ENCODE measurements at places on chromosomes 2 and 18.

GRCh38 chr2:70779911-70780545, 10.4 kb downstream of the FIGLA start:
- DNase-seq = no peak

DNA sequence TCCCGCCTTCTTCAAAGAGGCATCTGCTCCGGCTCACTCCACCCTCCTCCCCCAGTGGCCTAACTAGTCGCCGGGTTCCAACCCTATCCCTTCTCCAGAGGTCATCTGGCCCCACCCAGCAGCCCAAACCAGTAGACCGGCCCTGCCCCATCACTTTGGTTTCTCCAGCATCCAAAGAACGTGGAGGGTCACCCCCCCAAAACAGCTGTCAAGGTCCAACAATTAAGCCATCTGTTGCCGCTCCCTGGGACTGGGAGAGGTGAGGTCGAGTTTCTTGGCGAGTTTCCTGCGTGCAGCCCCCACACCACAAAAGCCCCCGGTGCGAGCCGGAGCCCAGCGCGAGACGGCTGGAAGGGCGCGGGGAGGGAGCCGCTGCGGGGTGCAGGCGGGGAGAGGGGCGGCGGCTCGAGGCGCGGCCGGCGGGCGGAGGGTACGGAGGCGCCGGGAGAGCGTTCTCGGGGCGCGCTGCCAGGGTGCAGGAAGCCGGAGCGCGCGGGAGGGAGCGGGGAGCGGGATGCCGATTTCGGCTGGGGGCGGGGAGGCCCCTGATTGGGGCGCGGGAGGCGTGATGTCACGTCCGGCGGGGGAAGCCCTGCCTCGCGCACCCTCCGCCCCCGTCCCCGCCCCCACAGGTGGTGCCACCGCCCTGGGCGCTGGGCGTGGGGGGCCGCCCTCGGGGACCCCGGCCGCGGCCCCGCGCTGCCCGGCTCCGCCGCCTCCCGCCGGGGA, 571 bp upstream of the GPC1 start:
- DNase-seq = peak; percentile 89

- DNase-seq = no peak
Measured at GRCh38 chr2:120437604-120438000, 91.7 kb downstream of the INHBB start.

DNA sequence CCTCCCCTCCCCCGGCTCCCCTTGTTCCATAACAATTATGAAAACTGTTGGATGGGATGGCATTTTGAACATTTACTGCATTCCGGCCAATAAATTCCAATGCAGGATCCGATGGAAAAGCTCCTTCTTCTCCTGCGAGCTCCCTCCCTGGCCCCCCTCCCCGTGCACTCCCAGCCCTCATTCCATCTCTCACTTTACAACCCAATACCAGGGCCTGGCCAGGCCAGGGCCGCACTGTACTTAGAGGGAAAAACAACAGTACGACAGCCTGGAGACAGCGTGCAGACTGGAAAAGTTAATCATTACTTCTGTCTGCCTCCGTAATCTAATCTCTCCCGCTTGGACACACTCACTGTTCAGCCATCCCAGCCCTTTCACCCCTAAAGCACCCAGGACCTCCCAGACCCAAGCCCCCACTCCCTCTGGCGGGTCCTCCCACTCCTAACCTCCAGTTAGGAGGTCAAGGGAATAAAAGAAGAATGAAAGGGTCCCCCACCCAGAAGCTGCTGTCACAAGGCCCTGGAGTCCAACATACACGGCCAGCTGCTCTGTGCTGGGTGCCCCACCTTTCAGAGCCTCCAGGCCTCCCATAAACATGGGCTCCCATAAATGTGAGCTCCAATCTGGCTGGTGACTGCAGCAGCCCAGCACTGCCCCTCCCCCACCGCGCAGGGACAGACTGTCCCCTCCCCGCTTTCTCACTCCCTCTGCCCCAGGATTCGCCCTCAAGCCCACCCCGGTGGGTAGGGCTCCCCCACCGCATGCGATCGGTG, 20.6 kb downstream of the SMAD7 start:
- DNase-seq = no peak

DNA sequence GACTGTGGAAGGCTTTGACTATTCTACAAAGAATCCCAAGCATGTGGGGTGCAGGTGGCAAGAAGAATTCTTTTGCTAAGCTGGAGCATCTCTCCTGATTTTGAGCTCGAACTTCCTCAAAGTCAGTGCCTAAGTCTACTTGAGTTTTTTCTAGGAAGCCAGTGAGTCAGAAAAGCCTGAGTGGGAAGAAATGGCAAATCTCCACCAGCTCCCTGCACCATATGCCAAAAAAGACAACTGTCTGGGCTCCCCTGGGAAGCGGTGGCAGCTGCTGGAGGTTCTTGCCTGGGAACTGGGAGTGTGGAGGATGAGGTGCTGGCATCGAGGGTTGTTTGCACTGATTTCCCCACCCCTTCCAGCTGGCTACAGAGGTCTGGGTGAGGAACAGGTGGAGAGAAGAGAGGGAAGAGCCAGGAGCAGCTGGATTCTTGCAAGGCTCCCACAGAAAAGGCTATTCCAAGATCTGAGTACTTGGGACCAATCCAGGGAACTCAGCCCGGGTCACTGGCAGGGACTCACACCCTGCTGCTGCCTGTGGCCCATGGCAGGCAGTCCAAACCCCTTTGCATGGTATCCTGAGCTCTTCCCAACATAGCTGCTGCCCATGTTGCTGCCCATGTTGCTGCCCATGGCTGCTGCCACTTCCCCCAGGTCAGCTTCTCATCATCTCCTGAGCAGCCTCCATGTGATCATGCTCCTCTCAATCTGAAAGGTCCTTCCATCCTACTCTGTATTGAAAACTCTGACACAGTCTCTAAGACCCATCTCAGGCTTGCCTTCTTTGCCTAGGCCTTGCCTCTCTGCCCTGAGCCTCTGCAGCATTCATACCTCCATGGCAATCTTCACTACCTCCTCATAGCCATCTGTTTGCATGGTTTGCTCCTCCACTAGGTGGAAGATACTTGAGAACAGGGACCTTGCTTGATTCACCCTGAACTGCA, 128.3 kb upstream of the SPATS2L start:
- DNase-seq = no peak

DNA sequence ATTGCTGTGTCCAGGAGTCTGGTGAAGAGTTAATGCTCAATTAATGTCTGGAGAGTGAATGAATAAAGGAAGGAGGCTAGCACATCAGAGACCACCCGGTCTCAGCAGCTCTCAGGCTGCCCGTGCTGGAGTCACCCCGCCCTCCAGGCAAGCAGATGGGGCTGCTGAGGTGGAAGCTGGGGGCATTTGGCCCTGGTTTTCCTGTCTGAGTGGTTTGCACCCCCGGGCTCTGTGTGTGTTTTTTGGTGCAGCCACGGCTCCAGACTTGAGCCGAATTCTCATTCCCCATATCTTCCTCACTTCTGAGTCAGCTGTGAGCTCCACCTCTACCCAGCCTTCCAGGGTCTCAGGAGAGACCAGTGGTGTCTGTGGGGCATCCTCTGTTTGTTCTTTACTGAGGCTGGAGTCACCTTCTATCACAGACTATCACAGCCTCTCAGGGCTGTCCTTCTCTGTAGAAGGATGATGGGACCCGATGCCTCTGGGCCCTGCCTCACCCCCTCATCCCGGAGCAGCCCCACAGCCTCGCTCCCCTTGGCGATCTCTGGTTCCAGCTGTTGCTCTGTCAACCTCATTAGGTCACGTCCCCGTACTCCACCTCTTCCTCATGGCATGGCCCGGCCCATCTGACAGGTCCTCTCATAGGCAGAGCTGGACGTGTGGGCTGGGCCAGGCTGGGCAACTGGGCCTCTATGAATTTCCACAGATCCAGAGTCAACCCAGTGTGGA, 60.8 kb downstream of the HS1BP3 start:
- DNase-seq = no peak

DNA sequence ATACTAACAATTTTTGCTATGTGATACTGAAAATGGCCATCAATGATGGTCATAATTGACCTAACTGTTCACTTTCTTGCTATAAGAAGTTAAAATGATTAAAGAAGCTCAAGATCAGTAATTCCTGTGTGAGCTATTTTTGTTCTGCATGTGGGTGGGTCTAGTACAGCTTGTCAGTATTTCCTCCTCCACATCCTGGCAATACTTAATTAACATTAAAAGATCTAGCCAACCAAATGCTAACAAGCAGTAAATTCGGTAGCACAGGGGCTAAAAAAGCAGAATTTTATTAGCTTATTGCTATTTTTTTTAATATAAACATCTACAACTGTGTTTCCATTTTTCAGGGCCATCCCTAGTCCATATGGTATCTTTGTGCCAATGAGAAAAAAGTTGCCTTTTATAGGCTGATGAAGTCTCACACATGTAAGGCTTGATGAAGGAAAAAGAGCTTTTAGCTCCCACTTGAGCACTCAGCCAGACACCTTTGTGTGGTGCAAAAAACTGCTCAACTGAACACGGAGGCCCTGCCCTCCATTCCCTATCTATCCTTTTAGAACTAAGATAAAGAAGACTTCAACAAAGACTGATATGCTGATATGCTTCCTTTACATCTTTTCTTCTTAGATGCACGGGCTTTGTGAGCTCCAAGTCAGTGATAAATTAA, 4.9 kb upstream of the PNO1 start:
- no peak for DNase-seq

DNA sequence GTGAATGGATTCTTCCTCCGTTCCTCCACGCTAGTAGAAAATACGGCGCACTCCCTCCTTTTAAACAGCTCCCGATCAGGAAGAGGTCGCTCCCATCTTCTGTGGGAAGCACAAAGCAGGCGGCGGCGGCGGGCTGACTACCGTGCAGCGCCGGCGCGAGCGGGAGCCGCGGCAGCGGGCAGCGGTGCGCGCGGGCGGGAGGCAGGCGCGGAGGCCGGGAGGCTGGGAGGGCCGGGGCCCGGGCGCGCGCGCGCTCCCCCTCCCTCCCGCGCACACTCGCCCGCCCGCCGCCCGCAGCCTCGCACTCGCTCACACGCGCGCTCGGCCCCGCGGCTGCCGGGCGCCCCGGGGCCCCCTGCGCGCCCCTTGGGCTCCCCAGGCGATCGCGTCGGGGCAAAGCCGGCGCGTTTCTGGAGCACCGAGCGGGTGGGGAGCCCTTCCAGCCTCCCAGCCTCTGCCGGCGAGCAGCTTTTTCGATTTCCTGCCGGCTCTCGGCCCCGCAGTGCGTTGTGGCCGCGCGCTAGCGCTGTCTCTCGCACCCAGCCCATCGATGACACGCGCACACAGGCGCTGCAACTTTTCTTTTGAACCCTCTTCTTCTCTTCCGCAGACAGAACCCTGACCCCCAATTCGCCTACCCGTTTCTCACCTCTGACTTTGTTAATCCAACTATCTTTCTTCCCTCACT, at the start of gene SLC8A1:
SLC8A1 (minus strand) TSS at position 173 of the 688 bp plus-strand sequence.
- no peak for DNase-seq

DNA sequence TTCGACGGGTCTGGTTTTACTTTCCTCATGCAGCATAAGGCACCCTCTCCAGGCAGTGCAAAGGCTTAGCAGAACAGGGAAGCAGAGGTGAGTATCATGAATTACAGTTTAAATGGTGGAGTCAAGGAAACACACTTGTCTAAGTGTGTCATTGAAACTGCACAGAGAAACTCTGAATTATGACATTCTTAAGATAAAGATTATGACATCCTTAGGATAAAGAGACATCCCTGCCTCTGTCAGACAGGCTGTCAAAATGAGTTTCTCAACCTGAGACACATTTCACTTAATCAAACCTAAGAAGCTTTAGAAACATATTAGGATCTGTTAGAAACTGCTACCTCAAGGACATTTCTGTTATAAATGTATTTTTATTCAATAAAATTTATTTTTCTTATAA, 113.2 kb downstream of the DHRS9 start:
- no peak for DNase-seq

GRCh38 chr2:149364839-149365238, 34.5 kb downstream of the LYPD6 start:
- no peak for DNase-seq

DNA sequence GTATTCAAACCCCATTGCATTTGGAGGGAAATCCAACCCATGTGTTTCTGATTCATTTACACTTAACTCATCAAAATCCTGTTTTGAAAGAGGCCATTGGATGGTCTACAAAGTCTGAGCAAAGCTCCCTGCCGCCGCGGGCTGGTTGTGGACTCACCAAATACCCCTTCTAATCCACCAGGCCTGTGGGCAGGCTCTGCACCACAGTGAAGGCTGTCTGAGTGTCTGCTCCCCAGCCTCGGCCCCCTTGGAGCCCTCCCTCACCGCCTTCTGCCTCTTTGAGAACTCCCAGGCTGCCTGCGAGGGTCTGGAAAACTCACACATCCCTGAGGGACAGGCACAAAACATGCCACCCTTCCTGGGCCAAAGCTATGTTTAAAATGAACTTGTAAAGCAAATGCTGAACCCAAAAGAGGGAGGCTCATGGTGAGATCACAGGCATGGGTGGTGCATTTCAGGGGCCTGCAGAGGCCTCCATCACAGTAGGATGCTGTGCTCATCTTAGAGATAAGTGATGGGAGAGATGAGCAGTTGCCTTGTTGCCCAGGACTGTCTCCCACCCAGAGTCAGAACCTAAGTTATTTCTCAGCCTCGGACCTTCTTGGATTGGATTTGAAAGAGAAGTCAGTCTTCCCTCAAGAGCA, 225.0 kb downstream of the CYP26B1 start:
- DNase-seq = no peak

GRCh38 chr2:241237047-241237446, 48.6 kb downstream of the ANO7 start:
- no peak for DNase-seq

GRCh38 chr2:240140920-240141319, 462 bp upstream of the OTOS start:
- DNase-seq = no peak

GRCh38 chr2:102016399-102016955, 24.7 kb downstream of the IL1R2 start:
- no peak for DNase-seq

GRCh38 chr2:233350708-233351107, 3.6 kb upstream of the DGKD start:
- peak; percentile 35 for DNase-seq
